ENCODE measurements at places on chromosomes 12 and 14. TPM values are rescaled to one million over a fixed set of nuclear protein-coding genes. Genes with fewer than 3 reads are reported as not detected.

The BTBD7 gene
- total RNA-seq = 11.2 TPM

The SUDS3 gene
- total RNA-seq = 26.1 TPM

The KSR2 gene
- total RNA-seq = 0.47 TPM

The IFNG gene
- not detected for total RNA-seq

The CLEC4C gene
- not detected for total RNA-seq

The LRP1 gene
- 0.40 TPM for total RNA-seq

The FGF23 gene
- not detected for total RNA-seq

The ERP27 gene
- 0.73 TPM for total RNA-seq

The ARID2 gene
- 7.3 TPM for total RNA-seq

The PMEL gene
- not detected for total RNA-seq

The PIWIL1 gene
- total RNA-seq = not detected

The TMEM119 gene
- 0.94 TPM for total RNA-seq

The SLC10A1 gene
- total RNA-seq = not detected

The COX8C gene
- not detected for total RNA-seq

The SLC25A21 gene
- total RNA-seq = 0.84 TPM

The FICD gene
- total RNA-seq = 4.7 TPM

The PTGDR gene
- total RNA-seq = not detected

The SELPLG gene
- 0.07 TPM for total RNA-seq

The ATP2B1 gene
- 16.6 TPM for total RNA-seq

The HELB gene
- total RNA-seq = 0.64 TPM

The RCOR1 gene
- total RNA-seq = 10.2 TPM
